ENCODE measurements at places on chromosomes 3 and 15.

DNA sequence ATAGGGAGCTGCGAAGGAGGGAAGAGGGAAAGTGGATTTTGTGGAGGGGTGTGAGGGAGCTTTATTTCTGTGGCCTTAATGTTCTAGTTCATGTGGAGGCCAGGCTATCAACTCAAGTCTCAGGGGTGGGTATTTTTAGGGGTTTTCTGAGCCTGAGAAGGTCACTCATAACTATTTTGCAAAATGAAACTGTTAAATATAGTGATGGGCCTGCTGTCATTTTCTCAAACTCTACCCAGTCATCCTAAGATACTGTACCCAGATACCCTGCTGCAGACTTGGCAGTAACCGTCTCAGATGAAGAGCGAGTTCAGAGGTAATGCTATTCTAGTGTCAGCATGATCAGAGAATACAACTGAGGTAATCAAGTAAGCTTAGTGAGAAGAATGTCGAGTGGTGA is 545.0 kb upstream of the TBL1XR1 start:
- no peaks in the 10 kb centered on the region for H3K27me3 ChIP-seq
- no peak for DNase-seq
- H3K36me3 ChIP-seq: no peaks in the 10 kb centered on the region
- H3K27ac ChIP-seq: no peak overlapping the region
- H3K4me1 ChIP-seq: no peaks in the 10 kb centered on the region
- no peak overlapping the region for H3K4me3 ChIP-seq

DNA sequence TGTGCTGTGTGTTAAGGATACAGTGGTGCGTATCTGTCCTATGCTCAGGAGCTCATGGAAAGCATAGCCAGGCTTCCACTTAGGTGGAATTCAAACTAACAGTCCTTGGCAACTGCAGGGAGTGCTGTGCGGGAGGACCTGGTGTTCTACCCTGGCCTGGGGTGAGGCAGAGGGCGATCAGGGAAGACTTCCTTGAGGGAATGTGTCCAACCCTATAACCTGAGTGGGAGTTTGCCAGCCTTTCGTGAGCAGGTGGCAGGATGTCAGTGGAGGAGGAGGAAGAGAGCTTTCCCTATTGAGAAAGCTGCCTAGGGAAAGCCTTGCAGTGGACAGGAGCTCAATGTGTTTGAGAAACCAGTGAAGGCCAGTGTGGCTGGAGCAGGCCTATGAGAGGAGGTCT is 271.1 kb upstream of the C2CD4B start:
- H3K27me3 ChIP-seq: no peaks in the 10 kb centered on the region
- DNase-seq: no peak
- H3K27ac ChIP-seq: no peak overlapping the region
- H3K36me3 ChIP-seq: no peaks in the 10 kb centered on the region

DNA sequence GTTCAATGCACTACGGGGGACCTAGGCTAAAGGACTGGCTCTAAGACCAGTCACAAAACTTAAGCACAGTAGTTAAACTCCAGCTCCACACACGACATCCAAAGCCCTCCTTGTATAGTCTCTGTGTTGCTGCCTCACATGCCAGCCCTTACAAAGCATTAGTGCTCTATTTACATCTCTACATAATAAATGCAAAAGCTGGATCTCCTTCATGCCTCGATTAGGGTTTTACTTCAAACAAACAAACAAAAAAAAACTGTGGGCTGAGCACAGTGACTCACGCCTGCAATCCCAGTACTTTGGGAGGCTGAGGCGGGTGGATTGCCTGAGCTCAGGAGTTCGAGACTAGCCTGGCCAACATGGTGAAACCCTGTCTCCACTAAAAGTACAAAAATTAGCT is 9.6 kb downstream of the PGBD4 start:
- H3K27ac ChIP-seq: no peak overlapping the region
- peaks cover 25% of the 10 kb centered on the region for H3K27me3 ChIP-seq
- H3K4me3 ChIP-seq: no peak overlapping the region

DNA sequence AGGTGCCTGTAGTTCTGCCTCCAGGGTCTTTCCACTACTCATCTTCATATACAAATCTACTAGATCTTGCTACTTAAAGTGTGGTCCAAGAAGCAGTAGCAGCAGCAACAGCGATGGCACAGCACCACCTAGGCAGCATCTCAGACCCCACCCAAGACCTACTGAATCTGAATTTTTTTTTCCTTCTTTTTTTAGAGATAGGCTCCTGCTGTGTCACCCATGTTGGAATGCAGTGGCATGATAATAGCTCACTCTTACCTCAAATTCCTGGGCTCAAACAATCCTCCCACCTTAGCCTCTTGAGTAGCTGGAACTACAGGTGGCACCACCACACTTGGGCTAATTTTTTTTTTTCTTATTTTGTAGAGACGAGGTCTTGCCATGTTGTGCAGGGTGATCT is 346.7 kb upstream of the TGFBR2 start:
- H3K36me3 ChIP-seq: no peaks in the 10 kb centered on the region
- DNase-seq: no peak
- H3K4me3 ChIP-seq: no peak overlapping the region
- no peaks in the 10 kb centered on the region for H3K27me3 ChIP-seq

- H3K4me3 ChIP-seq: no peak overlapping the region
- H3K36me3 ChIP-seq: no peaks in the 10 kb centered on the region
- DNase-seq: no peak
- no peaks in the 10 kb centered on the region for H3K4me1 ChIP-seq
- H3K27ac ChIP-seq: no peak overlapping the region
- no peaks in the 10 kb centered on the region for H3K27me3 ChIP-seq
These were observed 28.3 kb downstream of the IDH3A start for GRCh38 chr15:78177447-78177873.

GRCh38 chr3:52370531-52370930 is 54.4 kb downstream of the DNAH1 start:
- no peak for DNase-seq
- H3K36me3 ChIP-seq: no peaks in the 10 kb centered on the region
- H3K4me1 ChIP-seq: no peaks in the 10 kb centered on the region
- H3K27me3 ChIP-seq: no peaks in the 10 kb centered on the region
- no peak overlapping the region for H3K4me3 ChIP-seq
- no peak overlapping the region for H3K27ac ChIP-seq

DNA sequence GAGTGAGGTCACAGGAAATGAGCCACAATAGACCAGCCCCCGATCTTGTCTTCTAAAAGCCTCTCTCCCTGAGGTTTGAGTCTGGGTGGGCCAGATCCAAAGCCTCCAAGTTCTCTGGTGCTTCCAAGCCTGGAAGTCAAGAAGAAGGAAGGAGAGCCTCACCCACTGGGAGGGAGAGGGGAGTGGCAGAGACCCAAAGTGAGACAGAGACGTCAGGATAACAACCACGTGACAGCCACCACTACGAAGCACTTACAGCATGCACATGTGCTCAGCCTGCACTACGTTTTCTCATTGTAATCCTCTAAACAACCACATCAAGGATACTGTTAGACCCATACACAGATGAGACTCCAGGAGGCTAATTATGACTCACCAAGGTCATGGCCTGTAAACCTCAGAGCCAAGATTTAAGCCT is 197.3 kb upstream of the LINGO1 start:
- no peaks in the 10 kb centered on the region for H3K4me1 ChIP-seq
- H3K27ac ChIP-seq: no peak overlapping the region
- no peaks in the 10 kb centered on the region for H3K36me3 ChIP-seq

DNA sequence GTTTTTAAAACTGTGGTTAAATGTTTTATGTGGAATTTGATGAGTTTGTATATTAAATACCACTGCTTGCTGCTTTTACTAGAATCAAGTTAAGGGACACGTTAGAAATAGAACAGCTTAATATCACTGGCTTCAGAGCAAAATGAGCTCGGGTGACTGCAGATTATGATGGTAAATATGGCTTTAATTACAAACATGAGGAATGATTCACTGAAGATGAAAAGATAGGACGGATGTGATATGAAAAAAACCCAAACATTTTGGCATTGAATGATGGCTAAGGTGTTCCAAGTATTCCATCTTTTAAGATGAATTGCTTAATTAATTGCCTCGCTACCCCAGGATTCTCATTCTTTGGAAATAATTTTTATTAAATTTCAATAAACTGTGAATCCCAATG is 33.7 kb downstream of the SLC24A1 start:
- no peak overlapping the region for H3K27ac ChIP-seq
- H3K36me3 ChIP-seq: no peaks in the 10 kb centered on the region
- no peak for DNase-seq
- H3K27me3 ChIP-seq: no peaks in the 10 kb centered on the region
- no peaks in the 10 kb centered on the region for H3K4me1 ChIP-seq
- no peak overlapping the region for H3K4me3 ChIP-seq

DNA sequence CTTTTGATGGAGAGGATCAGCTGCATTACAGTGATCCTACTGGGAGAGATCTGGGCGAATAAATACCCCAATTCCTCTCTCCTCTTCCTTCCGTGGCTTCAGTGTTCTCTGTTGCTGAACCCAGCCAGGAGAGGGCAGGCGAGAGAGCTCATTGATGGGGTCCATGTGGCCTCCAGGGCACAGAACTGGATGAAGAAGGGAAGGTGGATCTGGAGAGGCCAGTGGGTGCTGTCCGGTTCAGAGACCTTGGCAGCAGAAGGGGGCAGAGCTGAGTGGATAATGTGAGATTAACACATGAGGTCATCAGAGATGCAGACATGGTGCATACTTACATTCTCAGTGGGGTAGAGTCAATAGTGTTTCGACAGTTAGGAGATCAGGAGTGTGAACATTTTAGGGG is 193.6 kb downstream of the CLSTN2 start:
- no peak for DNase-seq
- no peak overlapping the region for H3K4me3 ChIP-seq
- H3K36me3 ChIP-seq: no peaks in the 10 kb centered on the region
- no peak overlapping the region for H3K27ac ChIP-seq
- no peaks in the 10 kb centered on the region for H3K4me1 ChIP-seq

DNA sequence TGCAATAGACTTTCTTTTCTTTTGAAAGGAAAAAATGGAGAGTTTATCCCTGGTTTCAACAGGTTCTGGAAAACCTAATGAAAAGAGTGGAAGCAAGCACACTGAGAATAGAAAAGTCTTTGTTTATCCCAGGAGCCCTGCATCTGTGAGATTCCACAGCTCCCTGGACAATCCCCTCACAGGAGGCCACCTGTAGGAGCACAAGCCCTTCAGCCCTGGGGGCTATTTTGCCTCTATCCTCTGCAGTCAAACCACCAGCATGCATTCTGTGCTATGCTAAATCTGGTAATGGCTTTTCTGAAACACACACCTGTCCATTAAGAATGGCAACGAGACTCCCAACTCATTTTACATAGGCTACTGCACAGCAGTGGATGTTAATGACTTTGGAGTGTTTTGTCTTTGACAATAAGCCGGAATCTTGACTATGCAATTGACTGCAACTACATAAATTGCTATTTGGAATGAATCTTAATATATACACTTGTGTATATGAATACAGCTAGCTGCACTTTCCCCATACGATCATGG is 369.4 kb downstream of the NR2F2 start:
- no peak overlapping the region for H3K4me3 ChIP-seq
- H3K27me3 ChIP-seq: no peaks in the 10 kb centered on the region
- DNase-seq: no peak
- H3K4me1 ChIP-seq: no peaks in the 10 kb centered on the region

DNA sequence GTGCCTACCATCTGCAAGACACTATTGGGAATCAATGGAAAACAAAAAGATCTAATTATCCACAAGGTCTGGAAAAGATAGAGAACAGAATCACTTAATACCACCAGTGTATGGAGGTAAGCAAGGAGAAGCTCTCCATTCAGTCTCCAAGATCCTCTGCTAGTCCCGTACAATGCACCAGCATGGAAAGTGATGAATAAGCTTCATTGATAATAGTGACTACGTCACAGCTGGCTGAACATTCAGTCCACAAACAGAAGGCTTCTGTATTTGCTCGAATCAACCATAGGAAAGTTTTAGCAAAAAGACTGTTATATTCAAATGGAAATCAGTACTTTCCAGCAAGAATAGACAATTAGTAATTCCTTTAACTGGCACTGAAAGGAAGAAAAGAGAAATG is 42.9 kb downstream of the IGSF11 start:
- no peaks in the 10 kb centered on the region for H3K27me3 ChIP-seq
- H3K36me3 ChIP-seq: no peaks in the 10 kb centered on the region
- no peak overlapping the region for H3K4me3 ChIP-seq
- H3K4me1 ChIP-seq: no peaks in the 10 kb centered on the region
